ENCODE measurements at places on chromosomes 2 and 18.
A peak's percentile ranks its signal among the peaks of the same experiment; 100 is the strongest.

- no peak for DNase-seq
These were observed 340.6 kb downstream of the RND3 start for GRCh38 chr2:150146879-150147278.

GRCh38 chr2:108542071-108542470, 7.8 kb downstream of the LIMS1 start:
- no peak for DNase-seq

DNA sequence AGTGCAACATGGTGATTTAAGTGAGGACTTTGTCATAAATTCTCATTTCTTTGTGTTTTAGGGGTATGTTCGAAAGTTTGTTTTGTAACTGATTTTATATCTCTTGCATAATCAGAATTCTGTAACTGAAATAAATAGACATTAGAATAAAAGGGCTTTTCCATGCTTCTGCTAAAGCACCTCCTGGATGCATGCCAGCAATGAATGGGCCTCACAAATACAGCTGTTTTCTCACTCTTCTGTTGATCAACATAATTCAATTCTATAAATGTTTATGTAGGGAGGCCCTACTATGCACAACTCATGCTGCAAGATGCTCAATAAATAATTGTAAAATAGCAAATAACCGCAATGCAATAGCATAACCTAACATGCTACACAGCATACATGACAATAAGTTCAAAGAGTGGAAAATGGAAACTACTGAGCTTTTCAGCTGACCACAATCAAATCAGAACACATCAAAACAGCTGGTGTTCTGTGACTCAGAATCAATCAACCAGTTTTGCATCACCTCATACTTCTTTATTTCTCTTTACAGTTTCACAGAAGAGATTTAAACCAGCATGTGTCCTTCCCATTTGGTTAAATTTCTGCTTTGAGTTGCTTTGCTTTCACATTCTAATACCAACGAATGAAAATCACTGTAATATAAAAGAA, 11.0 kb downstream of the CDH7 start:
- DNase-seq = no peak

GRCh38 chr2:84702941-84703340, 177.9 kb downstream of the TRABD2A start:
- DNase-seq = no peak

DNA sequence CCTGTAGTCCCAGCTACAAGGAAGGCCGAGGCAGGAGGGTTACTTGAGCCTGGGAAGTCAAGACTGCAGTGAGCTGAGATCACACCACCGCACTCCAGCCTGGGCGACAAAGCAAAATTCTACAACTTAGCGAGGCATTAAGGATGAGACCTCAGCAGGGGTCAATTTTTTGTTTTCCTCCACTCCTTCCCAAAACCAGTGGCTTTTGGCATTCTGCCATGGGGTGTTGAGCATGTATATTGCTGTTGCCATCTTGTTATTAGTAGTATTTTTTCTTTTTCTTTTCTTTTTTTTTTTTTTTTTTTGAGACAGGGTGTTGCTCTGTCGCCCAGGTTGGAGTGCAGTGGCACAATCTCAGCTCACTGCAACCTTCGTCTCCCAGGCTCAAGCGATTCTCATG, 8.9 kb upstream of the GIGYF2 start:
- no peak for DNase-seq

- no peak for DNase-seq
These were observed 549.6 kb downstream of the FBXO15 start for GRCh38 chr18:73597832-73598615.

DNA sequence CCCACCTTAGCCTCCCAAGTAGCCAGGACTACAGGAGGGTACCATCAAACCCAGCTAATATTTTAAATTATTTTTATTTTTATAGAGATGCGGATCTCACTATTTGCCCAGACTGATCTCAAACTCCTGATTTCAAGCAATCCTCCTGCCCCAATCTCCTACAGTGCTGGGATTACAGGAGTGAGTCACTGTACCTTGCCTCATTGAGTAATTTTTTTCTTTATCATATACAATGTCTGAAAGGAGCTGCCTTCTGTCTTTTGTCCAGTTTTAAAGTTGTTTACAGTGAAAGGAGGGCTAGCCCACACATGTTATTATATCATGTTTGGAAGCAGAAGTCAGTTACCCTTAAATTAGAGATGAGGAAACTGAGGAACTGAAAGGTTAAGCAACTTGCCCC, 32.5 kb downstream of the PRKRA start:
- no peak for DNase-seq

DNA sequence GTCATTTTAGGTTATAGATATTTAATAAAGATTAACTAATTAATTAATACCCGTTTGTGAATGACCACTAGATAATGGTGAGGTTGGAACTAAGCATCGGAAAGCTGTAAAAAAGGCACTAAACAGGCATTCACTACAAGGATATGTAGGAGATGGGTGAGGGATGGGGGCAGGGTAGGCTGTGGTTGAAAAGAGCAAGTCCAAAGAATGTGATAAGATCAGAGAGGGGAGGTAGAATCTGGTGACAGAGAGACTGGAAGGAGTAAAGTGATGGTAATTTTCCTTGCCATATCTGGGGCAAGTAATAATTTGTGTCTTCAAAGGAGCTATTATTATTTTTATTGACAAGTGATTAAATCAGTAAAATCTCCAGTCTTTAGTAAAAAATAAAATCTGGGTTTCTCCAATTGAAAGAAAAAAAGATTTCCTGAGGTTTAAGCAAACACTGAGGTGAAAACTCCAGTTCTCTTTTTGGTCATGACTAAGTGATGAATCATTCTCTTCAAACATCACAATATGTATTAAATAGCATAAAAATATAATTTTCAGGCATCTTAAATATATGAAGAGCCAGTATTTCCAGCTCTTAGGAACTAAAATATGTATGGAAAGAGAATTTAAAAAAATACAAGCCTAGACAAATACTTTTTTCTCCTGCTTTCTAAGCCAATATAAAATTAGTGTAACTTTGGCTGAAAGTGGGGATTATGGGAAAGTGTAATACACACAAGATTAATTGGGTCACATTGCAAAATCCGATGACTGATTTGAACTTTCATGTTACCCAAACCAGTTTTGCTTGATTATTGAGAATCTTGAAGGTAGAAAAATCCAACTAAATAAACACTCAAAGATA, 259.1 kb upstream of the RBMS1 start:
- no peak for DNase-seq

GRCh38 chr2:96344011-96344410, 8.4 kb downstream of the NCAPH start:
- DNase-seq = no peak

- no peak for DNase-seq
These were observed 104.1 kb downstream of the CHN1 start for GRCh38 chr2:174901075-174901474.

- no peak for DNase-seq
These were observed 3.8 kb downstream of the C2orf92 start for GRCh38 chr2:97673182-97673914.

DNA sequence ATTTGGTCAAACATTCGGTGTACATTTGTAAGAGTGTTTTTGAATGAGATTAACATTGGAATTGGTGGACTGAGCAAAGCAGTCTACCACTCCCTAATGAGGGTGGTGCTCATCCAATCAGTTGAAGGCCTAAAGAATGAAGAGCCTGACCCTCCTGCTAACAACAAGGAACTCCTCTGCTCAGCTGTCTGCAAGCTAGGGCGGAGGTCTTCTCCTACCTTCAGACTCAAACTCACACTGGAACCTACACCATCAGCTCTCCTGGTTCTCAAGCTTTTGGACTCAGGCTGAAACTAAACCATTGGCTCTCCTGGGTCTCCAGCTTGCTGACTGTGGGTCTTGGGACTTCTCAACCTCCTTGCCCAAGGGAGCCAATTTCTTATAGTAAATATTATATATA, 55.5 kb upstream of the NPAS2 start:
- no peak for DNase-seq

DNA sequence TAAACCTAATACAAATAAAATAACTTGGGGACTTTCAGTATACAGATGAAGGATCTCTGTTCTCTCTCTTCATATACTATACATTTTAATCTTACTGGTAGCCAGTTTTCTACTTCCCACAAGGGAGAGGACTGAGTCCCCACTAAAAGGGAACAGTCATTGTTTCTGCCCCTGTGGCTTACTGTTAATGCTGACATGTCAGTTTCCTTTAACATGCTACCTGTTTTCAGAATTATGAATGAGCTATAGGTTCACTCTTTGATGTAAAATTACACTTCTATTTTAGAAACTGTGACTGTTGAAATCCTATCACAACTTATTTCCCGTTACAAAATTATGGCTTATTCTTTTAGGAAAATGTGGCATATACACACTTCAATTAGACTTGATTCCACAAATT, 207.7 kb downstream of the CDH2 start:
- DNase-seq = no peak

DNA sequence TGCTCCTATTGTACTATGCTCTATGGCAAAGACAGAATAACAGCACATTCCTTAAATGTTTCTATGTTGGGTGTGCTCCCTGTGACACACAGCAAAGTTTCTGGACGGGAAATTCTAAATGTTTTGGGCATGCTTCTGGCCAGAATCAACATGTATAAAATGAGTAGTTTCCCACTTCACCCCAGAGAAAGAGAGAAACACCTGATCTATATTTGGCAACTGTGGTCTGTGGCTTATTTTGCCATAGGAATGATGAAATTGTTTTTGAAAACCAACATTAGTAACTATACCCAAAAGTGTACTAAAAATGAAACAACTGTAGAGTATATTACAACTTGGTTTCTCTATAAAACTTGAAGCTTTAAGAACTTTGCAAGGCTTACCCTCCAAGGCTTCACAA, 89.1 kb downstream of the RAD51AP2 start:
- DNase-seq = no peak

DNA sequence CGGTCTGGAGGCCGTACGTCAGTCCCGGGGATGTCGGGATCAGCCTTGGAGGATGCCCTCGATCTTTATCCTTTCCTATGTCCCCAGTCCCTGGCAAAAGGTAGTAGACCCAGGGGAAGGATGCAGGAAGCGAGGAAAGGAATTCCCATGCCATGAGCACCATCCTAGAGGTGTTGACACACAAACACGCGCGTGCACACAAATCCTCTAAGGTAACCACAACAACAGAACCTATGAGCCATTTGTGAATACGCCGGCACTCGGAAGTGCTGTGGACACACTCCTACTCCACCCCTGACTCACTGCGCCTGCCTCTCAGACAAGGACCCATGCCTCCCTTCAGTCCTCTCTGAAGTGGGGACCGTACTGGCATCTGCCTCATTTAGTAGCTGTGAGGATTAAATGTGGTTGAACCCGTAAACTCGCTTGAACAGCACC, 11.3 kb upstream of the MLPH start:
- peak; percentile 21 for DNase-seq

GRCh38 chr2:113173542-113174375, at the start of gene PSD4:
Gene PSD4 (plus strand): TSS chr2:113173971. CDS start chr2:113182457, 8,486 bp downstream.
- peak; percentile 72 for DNase-seq

DNA sequence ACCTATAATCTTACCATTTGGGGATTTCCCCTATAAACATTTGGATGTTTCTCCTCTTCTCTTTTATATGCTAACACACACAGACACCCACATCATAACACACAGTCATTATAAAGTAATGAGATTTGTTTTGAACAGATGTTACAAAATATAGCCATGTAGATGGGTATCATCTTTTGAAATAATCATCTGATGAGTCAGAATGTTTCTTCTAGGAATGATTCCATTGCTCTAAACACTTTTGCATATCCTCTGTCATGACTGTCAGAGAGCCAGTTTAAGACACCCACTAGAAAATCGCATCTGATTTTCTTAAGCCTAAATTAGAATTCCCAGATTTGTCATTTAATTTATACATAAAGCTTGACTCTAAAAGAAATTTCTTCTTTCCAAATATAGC, 442.6 kb downstream of the CMPK2 start:
- no peak for DNase-seq

GRCh38 chr2:236193026-236193425, 24.8 kb upstream of the GBX2 start:
- no peak for DNase-seq

DNA sequence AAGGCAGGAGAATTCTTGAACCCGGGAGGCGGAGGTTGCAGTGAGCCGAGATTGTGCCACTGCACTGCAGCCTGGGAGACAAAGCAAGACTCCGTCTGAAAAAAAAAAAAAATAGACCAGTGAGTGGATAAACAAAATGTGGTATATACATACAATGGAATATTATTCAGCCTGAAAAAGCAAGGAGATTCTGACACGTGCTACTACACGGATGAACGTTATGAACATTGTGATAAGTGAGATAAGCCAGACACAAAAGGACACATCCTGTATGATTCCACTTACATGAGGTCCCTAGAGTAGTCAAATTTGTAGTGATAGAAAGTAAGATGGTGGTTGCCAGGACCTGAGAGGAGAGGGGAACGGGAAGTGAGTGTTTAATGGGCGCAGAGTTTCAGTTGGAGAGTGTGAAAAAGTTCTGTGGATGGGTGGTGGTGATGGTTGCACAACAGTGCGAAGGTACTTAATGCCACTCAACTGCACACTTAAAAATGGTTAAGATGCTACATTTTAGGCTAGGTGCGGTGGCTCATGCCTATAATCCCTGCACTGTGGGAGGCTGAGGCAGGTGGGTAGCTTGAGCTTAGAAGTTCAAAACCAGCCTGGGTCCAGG, 38.3 kb downstream of the NIFK start:
- no peak for DNase-seq

DNA sequence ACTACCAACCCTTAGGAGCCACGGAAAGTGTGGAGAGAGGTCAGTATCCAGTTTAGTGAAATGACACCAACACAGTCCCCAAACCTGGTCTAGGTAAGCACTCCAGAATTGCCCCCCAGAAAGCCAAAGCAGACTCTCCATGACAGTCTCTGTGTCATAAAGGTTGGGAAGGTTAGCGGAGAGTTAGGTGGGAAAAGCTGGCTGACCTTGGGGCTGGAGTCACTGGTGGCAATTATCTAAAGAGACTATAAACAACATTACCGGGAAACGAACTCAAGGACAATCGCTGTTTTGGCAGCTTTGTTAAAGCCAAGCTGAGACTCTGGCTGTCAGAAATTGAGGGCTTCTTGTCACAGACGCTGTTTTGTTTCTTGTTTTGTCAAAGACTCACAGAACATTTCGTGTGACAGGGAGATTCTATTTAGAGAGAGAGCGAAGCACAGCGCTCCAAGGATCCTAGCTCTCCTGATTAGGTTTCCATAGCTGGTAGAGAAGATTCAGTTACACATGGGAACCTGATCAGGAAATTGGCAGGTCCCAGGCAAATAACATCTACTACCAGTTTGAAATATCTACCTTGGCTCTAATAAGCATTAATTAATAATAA, 111.3 kb downstream of the LNPK start:
- DNase-seq = no peak

DNA sequence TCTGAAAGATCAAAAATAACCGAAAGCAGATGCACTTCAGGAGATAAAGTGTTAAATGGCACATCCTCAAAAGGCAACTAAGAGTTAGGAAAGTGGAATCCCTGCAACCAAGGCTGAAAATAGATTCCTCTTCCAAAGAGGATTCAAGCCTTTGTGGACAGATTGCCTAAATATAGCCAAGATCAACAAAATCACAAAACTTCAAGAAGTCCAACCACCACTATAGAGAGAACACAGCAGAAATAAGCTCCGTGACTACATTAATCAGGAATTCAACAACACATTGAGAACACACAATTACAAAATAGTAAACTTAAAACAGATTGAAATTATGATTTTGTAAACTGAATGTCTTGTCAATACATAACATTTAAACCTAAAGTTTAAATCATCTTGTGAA, 165.7 kb downstream of the LNPK start:
- DNase-seq = no peak
